ENCODE measurements at places on chromosomes 2 and 18. TPM values are rescaled to one million over a fixed set of nuclear protein-coding genes. Genes with fewer than 3 reads are reported as not detected.

GRCh38 chr18:63336366-63337099 lies 17.0 kb upstream of the BCL2 start:
- DNase-seq = no peak

DNA sequence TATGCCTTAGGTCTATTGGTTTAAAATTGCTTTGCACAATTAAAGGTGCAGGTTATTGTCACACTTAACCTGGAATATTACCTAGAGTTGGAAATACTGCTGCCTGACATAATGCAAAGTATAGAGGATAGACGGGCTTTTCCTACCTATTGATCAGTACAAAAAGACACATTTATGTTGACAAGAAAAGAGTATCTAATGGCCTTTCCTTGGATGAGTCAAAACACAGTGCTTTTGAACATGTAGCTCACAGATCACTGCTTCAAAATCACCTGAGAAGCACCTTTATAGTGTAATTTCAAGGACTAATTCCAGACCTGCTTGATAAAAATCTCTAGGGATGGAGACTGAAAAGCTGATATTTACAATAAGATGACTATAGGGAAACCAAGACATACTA lies 262.8 kb downstream of the DCC start:
- DNase-seq = no peak

DNA sequence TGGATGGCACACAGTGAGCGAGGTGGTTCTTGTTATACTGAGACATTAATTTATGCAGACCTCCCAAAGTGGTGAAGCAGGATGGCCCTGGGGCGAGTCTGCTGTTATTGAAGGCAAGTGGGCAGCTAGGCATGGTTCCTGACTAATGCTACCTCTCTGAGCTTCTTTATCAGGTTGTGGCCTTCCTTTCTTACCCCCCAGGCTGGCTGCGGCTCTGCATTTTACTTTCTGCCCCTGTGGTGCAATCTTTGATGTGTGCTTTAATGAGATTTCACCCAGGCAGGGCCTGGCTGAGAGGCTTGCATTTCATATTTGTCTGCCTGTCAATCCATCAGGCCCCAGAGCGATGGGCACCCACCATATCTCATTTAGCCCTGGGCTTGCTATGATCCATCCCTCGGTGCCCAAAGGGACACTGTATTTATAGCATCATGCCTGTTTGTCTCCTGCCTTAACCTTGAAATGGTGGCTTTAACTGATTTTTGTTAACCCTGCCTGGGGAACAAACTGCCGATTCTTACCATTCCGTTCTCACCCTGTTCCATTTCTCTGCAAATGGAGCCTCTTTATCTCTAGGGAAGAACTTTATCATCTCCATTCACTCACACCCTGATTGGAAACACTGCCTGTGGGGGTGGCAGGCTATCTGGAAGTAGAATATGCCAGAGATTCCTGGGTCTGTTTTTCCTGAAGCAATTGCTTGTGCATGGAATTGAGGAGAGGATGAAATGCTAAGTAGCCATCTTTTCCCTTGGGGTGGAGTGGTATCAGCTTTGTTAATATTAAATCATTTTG lies 316.2 kb upstream of the THSD7B start:
- DNase-seq = no peak

Gene HK2
- 45.8 TPM for total RNA-seq

DNA sequence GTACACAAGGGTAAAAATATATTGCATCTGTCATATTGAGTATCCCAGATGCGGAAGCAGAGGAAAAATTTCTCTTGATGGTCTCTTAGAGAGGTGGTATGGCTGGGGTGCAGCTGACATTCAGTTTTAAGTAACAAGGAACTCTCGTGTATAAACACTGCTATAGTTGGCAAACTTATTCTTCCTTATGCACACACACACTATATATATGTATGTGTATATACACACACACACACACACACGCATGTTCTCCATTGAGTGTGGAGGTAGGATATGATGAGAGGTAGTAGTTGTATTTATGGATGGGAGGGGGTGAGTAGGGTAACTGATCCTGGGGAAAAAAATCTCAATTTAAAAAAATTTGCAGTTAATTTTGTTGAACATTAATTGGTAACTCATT lies 10.6 kb downstream of the PHLPP1 start:
- DNase-seq = no peak

Gene LIMS3
- total RNA-seq = 0.63 TPM
